Immature natural killer cell (primary cell): ENCODE measurements at places on chromosomes 3 and 15.

DNA sequence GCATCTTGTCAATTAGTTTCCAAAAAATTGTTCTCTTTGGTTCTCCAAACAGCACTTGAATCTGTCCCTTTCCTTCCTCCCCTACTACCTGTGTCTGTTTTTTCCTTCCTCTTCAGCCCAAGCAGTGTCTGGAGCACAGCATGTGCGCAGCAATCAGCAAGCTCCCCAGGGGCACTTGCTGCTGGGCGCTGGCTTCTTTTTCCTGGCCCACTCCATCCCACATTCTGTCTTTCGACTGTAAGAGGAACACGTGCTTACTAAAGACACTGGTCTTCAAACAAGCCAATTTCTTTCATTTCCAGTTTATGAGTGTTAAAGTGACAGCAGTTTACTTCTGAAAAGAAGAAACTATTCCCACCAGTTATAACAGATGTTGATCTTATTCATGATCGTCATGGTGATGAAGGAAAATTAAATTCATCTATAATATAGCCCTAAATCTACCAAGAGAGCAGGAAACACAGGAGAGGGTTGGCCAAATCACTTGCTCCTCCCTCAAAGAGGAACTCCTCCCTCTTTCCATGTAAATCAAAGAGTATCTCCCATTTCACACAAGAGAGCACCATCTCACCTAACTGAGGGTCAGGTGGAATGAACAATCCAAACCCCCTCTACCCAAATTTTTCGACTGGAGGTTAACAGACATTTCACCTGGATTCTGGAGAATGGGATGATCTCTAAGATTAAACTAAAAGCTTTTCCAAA, 115.4 kb downstream of the IGF2BP2 start:
- no peak for DNase-seq

GRCh38 chr3:149115114-149115513, 14.3 kb upstream of the HPS3 start:
- DNase-seq, result no peak

DNA sequence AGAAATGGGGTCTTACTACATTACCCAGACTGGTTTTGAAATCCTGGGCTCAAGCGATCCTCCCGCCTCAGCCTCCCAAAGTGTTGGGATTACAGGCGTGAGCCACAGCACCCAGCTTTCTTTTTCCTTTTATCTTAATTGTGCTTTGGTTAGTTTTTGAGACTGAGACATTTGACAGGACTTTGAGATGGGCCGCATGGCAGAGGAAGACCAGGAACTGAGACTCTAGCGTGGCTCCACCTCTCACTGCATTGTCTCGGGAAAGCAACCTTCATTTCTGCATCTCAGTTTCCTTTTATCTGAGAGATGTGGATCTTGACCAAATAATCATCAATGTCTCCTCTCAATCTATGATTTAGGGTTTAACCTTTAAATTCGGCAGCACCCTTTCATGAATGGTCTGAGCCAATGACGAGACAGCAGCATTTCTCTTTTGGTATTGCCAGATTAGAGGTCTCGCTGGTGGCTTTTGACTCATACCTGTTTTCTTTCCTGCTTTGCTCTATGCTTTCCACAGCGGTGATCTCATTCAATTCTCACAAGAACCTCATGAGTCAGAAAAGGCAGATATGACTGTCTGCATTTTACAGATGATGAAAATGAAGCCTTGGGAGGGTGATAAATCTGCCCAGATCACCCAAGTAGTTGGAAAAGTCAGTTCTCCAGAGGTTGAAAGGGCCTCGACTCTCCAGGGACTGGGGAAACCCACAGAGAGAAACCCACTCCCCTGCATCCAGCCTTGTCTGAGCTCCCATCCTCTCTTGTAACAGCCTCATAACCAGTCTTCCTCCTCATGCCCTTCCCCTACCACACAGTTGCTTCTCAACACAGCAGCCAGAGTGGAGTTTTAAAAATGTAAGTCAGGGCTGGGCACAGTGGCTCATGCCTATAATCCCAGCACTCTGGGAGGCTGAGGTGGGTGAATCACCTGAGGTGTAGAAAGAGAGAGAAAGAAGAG, 84.8 kb upstream of the FOXB1 start:
- no peak for DNase-seq

GRCh38 chr3:187016639-187017345, 86.5 kb downstream of the ST6GAL1 start:
- no peak for DNase-seq

GRCh38 chr3:135992072-135992471, 26.5 kb downstream of the PPP2R3A start:
- DNase-seq, result no peak
